Calu3 (cell line): ENCODE measurements at places on chromosomes 6 and 20. TPM values are rescaled to one million over a fixed set of nuclear protein-coding genes. Genes with fewer than 3 reads are reported as not detected.
A peak's percentile ranks its signal among the peaks of the same experiment; 100 is the strongest.

- DNase-seq = peak; percentile 66
These were observed 557 bp upstream of the DYNLRB1 start for GRCh38 chr20:34515484-34516246.

DNA sequence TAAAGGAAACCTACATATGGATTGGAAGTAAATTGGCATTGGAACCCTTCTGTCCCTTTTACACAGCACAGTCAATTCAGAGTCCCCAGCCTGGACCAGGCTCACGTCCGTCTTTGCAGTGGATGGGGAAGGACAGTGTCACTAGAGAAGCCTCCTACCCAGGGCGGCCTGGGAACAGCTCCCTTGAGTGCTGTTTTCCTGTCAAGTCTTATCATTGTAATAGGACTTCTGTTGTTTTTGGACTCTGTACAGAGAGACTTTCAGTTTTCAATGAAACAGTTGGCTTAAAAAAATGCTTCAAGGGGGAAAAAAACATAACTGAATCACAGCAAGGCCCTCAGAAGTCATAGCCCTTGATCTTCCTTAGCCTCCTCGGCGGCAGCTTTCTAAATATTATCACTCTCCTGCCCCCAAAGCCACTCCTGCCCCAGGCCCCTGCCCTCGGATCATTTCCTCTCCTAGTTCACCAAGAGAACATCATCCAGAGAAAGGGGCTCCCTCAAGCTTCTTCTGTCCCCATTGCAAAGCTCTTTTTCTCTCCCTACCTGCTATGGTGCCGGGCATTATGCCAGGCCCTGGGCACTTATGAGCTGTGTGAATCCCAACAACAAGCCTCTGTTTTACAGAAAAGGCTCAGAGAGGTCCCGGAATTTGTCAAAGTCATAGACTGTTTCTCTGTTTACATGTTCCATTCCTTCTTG is 37.8 kb upstream of the CNKSR3 start:
- no peak for DNase-seq

Gene LAMA2
- 0.66 and 0.80 TPM in 2 replicates for total RNA-seq

DNA sequence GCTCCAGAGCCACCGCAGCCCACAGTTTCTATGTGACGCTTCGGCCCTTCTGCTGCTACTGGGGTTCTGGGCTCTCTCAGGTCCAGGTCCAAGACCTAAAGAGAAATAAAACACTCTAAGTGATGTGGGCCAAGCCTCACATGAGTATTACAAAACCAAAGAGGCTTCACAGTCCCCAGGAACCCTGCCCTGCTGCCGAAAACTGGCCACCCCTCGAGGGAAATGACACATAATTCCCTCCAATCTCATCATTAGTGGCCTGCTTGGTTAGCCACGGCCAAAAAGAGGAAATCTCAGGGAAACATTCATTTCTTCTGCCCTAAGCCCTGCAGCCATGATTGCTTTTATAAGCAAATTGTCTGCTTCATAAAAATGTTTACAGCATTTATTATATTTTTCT is 32.5 kb downstream of the DLL1 start:
- no peak for DNase-seq

- no peak for DNase-seq
These were observed 4.2 kb upstream of the GPR31 start for GRCh38 chr6:167161851-167162467.

- DNase-seq = no peak
These were observed 358.2 kb downstream of the PLCB1 start for GRCh38 chr20:8490076-8490830.

- DNase-seq = no peak
These were observed 23.6 kb downstream of the FOXA2 start for GRCh38 chr20:22560817-22561216.

DNA sequence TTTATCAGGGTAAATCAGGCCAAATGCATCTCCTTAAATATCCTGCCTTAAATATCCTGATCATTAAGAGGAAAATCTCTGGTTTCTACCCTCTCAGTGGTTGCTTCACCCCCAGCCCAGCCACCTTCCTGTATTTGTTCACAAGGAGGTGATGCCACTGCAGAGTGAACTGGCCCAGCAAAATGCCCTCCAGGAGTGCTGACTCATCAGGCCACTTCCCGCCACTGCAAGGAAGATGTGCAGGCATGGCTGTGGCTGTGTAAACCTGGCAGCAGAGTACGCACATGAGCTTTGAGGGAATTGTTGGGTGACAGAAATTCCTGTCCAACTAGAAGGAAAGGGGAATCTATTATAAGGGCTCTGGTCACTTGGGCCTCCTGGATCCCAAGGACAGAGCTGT is 13.8 kb downstream of the NQO2 start:
- DNase-seq = no peak

Gene FOXF2
- total RNA-seq = 0.14 and 0.17 TPM in 2 replicates

Gene LGSN
- total RNA-seq = not detected in 2 replicates

GRCh38 chr20:50347284-50348063 is 156.8 kb downstream of the CEBPB start:
- no peak for DNase-seq

Gene IL17F
- total RNA-seq = not detected in 2 replicates

DNA sequence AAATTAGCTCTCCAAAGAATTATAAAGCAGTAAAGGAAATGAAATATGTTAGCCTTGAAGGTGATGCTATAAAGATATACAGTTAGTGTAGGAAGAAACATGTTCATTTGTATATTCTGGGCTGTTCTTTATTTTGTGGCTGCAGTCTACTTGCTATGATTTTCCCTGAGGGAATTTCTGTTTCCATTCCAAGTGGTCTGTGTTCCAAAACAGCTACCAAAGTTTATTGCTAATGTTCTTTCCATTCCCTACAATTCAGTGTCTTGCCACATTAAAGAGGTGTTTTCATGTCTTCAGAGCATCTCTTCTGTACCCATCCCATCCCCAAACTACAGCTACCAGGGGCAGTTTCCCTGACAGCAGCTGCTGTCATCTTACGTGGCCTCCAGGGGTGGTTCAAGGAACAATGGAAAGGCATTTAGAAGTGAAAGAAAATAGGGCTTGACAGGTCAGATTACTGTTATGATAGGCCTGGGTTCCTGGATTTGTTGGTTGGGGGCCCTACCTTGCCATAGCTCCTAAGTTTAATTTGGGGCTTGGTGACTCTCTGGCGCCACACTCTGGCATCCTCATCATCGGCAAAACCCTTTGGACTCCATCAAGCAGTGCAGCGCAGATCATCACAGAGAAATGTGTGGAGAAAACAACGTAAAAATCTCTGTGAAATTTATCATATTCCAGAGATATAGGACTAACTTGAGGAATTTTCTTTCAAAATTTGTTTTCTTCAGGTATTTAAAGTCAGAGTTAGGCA is 33.8 kb upstream of the AIG1 start:
- DNase-seq = peak; percentile 15

DNA sequence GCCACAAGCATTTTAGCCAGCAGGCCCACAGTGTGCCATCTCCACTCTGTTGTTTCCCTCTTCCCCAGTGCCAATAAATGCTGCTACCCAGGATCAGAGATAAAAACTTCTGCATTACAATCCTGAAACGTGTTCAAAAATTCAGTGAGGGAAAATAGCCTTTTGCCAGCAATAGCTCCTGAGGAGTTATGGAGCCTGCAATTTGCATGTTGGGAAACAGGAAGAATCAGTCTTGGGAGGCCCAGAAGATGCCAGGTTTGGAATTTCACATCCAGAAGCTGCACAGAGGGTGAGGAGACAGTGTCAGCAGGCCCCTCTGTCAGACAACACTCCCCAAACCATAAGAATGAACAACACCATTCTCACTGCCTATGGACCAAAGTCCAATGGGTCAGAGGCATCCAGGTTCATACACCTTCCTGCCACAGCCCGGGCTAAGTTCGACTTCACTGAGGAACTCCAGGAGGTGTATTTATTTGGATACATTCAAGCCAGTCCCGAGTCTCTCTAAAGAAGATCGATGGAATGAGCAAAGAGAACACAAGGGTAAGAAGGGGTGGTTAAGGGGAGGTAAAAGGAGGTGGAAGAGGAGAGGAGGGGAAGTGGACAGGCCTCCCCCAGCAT is 20.8 kb downstream of the RRBP1 start:
- no peak for DNase-seq

GRCh38 chr20:23270382-23270911 is 80.1 kb upstream of the NXT1 start:
- DNase-seq = no peak

DNA sequence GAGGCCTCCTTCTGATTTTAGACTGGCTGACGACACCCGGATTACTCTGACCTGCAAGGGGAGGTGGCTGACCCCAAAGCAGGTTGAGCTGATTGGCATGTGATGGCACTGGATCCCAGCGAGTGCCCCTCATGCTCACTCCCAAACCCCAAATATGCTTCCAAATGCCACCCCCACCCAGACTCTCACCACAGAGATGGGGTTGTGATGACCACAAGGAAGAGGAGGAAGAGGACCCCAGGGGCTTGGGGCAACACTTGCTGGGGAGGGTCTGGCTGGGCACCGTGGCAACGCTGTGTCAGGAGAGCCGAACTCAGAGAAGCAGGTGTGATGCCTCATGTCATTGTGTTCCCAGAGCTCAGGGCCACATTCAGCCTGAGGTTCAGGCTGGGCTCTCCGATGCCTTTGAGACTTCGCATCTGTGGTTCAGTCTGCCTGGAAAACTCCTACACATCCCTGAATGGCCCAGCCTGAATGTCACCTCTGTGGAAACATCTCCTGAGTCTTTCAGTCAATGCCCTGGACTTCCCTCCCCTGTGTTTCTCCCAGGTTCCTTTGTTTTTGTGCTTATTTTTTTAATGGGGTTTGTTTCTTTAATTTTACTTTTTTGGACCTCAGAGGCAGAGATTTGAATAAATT is 169.1 kb upstream of the PMEPA1 start:
- no peak for DNase-seq

DNA sequence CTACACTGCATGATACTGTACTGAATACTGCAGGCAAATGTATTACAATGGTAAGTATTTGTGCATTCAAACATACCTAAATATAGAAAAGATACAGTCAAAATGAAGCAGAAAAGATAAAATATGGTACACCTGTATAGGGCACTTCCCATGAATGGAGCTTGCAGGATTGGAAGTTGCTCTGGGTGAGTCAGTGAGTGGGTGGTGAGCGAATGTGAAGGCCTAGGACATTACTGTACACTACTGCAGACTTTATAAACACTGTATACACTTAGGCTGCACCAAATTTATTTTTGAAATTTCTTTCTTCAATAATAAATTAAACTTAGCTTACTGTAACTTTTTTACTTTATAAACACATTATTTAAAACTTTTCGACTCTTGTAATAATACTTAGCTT is 213.1 kb downstream of the ATXN1 start:
- no peak for DNase-seq

DNA sequence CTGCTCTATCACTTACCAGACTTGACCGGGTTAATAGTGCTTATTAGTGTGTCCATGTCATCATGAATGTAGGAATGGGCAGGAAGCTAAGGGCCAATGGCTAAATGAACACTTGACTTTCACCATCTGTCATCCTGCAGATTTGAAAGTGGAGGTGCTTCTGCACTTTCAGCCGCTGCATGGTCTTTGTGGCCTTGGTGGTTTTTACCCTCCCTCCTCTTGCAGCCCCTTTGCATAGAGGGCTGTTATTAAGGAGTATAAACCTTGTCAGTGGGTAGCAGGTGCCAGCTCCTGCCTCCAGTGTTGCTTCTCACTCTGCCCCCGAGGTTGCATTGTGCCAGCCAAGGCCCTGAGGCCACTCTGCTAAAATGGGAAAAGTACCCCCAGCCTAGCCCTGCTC is 122.2 kb upstream of the TNFAIP3 start:
- no peak for DNase-seq
